ENCODE measurements at places on chromosomes 2 and 18.

- no peak for DNase-seq
These were observed 136.5 kb downstream of the ZNF236 start for GRCh38 chr18:76958692-76959341.

GRCh38 chr2:23380562-23381065, 4.4 kb upstream of the KLHL29 start:
- DNase-seq: no peak

DNA sequence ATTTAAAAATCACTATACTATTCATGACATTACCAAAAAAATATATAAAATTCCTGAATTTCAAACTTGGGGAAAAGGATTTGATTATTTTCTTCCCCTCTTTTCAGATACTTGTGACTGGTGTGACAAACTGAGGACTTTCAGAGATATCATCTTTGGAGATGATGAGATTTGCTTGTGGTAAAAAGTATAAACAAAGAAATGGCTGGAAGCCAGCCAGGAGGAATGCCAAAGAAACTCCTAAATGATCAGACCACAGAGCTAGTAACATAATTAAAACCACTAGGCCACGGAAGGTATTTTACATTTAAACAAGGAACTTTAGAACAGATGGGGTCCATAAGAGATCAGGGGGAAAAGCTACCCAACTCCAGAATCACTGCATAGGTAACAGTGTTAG, 58.7 kb downstream of the PIGN start:
- peak; percentile 90 for DNase-seq

DNA sequence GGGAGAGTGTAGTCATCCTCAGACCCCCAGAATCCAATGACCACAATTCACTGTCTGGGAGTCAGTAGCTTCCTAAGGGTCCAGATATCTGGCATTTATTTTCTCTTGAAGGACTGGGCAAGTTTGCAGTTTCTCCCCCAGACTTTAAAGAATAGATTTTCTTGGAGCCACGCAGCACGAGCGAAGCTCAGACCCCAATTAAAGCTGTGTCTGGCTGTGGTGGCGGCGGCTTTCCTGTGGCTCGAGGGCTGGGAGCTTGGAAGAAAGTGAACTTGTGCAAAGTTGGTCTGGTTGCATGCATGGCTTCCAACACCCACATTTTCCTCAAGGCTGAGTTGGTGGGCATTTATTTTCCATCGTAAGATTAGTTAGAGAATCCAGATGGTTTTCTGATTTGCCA, 105.0 kb downstream of the ACKR3 start:
- no peak for DNase-seq

- DNase-seq: peak; percentile 16
These were observed 2.4 kb downstream of the MAP4K4 start for GRCh38 chr2:101699755-101700461.

- no peak for DNase-seq
These were observed 73.9 kb upstream of the TRIB2 start for GRCh38 chr2:12642859-12643258.

DNA sequence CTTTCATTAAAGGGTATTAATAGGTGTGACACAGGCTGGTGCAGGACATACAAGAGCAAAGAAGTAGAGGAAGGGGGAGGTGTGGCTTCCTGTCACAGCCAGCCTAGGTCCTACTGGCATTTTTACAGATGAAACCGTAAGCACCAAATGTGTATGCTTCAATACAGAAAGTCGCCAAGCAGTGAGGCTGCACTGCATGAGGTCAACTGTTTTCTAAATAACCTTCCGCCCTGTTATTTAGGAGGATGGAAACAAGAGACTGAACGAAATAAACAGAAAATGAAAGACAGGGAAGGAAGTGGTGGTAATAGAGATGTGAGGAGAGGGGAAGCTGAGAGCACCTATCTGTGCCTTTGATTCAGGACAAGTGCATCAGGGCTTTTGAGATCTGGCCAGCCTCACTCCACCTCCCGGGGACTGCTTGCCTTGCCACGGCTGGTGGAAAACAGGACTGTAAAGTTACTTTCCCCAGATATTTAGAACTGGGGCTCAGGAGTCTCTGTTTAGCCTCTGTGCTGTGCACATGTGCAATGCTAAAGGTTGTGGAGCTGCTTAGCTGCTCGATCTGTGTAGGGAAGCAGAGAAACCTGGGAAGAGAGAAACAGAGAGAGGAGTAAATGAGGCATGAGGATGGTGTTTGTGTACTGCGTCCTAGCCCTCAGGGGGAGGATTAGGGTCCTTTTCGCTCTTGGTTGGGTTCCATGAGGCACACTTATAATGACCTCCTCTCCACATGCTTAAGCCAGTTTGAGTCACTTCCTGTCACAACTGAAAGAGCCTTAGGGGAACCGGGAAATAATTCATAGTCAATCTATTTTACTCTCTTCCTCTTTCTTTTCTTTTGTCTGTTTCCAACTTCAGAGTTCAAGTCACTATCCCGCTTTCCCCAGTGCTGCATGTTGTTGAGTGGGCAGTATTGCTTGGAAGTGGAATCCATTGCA, 62.3 kb upstream of the BOD1L2 start:
- no peak for DNase-seq

GRCh38 chr18:58336605-58337004, 292.3 kb downstream of the ALPK2 start:
- peak; percentile 46 for DNase-seq

DNA sequence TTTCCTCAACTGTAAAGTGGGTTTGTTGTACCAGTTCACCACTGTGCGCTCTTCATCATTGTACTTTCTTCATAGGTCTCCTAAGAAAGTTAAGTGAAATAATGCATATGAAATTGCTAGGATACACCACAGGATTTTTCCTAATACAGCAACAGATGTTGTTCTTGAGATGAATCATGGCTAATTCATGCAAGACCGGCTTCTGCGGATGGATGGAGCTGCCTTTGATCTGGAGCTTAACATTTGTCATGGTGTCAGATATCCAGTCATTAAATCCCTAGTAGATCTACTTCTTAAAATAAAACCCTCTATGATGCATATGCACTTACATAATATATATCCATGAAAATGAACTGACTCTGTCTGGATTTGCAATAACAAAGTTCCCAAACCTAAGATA, 114.1 kb downstream of the COL6A3 start:
- peak; percentile 99 for DNase-seq

DNA sequence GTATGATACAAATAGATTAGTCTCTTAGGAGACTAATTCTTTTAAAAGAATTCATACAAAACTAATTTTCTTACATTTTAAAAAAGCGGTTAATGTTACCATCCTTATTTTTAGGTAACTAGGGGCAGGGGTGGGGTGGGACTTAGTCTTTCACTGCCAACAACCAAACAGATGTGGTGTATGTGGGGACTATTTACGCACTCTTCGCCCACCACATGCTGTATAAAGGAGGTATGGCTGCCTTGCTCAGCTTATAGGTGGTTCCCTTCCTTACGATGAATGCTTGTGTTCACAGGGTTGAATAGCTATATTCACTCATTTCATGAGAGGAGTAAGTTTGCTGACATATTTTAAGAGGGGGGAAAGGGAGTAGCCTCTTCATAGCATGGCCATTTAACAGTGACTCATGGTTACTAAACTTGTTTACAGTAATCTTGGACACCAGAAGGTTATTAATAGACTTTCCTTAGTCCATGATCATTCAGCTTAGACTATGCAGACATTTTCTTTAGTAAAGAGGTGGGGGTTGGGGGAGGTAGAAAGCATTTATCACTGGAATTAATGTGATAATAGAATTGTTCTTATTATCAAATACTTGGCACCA, 61.8 kb downstream of the CAB39 start:
- DNase-seq: peak; percentile 88

GRCh38 chr2:10912796-10913455, 1.2 kb downstream of the KCNF1 start:
- no peak for DNase-seq

DNA sequence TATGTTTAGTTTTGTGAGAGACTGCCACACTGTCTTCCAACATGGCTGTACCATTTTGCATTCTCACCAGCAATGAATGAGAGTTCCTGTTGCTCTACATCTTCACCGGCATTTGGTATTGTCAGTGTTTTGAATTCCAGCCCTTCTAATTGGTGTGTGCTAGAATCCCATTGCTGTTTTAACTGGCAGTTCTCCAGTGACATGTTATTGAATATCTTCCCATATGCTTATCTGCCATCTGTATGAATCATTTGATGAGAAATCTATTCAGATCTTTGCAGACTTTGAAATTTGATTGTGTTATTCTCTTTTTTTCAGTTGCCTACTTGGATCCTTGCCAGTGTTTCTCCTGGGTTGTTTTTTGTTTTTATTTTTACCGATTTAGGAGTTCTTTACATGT, 99.0 kb downstream of the SNTG2 start:
- DNase-seq: peak; percentile 67

GRCh38 chr18:35935805-35936204, 36.7 kb upstream of the RMP24 start:
- DNase-seq: no peak

DNA sequence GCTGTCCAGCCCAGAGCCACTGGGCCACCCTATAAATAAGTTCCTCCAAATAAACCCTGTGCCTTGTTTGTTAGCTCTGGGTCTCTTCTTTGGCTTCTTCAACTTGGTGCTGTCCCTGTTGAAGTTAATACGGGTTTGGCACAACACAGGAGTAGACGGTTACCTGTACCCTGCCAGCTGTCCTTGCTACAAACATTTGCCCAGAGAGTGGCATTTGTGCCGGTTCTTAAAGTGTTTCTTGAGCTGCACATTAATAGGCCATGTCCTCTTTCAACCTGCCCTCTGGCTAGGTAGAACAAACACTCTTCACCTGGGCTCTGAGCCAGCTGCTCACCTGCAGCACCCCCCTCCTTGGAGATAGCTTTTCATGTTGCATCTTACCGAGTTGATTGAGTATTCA, 139.2 kb downstream of the NEDD4L start:
- DNase-seq: no peak

DNA sequence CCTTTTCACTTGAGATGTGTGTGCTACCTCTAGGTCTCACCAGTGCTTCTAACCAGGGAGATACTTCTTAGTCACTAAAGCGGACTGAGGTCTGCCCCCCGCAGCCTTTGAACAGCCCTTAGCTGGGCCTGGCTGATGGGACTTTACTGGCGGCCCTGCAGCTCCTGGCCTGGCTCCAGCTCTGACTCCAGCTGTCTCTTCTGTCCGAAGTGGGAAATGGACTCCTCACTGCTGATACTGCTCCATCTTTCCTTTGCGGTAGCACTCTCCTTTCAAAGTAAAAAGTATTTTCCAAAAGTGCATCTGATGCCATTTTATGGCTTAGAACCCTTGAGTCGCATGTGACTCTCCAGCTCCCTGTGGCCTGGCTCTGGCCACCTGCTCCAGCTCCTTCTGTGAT, 64.5 kb downstream of the ATP9B start:
- no peak for DNase-seq

DNA sequence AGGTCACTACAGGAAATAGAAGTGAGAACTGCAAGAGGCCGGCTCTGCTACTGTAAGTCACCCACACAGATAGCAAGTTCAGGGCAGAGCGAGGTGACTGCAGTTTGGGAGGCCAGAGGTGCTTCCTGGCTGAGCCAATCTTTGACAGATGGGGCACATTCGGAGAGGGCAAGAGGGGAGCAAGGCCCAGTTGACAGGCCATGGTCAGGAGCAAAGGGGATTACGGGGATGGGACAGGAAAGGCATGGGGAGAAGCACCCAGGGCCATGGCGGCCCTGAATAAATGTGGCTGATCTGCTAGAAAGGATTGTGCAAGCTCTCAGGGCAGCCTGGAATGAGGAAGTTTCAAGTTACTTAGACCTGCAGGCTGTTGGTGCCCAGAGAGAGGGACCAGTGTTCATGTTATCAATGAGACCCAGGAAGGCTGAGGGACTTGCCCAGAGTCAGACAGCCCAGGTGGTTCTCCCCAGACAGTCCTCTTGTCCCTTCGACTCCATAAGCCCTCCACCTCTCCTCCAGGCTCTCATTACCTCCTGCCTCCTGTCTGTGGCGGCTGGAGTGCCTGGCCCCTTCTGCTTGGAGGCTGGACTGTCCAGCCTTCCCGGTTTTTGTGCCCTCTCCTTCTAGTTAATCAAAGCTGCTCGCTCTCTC, 123.3 kb downstream of the CTIF start:
- DNase-seq: peak; percentile 67

- no peak for DNase-seq
These were observed 106.9 kb upstream of the RGPD4 start for GRCh38 chr2:107719836-107720235.

DNA sequence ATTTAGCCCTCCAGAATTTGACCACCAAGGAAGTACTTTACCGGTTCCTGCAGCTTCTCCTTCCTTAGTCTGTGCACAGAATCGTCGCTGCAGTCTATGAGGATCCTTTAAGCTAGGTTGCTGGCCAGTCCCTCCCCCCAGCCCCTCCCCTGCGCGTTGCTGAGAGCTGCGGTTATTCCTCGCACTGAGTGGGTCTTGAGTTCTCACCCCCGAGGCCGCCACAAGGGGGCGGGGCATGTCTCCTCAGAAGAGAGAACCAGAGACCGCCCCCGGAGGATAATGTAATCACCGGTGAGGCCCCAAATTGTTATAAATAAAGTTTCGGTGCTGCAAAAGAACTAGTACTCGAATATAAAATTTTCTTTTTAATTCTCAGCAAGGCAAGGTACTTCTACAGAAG, 1184.9 kb upstream of the CDH2 start:
- no peak for DNase-seq

GRCh38 chr2:69943843-69944525, 17.4 kb downstream of the ASPRV1 start:
- no peak for DNase-seq

DNA sequence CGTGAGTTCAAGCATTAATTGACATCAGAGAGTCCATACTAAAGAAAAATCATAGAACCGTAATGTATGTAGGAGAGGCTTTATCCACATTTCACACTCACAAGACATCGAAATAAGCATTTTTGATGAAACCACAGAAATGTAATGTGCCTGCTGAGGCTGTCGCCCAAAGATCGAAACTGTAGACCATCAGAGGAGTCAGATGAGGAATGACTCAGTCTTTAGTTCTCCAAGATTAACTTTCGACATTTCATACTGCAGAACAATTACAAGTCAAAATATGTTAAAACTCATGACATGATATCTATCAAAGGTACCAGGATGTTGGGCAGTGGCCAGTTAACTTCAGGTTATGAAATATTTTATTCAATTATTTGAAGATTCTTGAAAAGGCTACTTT, 79.6 kb downstream of the RAB31 start:
- peak; percentile 91 for DNase-seq

DNA sequence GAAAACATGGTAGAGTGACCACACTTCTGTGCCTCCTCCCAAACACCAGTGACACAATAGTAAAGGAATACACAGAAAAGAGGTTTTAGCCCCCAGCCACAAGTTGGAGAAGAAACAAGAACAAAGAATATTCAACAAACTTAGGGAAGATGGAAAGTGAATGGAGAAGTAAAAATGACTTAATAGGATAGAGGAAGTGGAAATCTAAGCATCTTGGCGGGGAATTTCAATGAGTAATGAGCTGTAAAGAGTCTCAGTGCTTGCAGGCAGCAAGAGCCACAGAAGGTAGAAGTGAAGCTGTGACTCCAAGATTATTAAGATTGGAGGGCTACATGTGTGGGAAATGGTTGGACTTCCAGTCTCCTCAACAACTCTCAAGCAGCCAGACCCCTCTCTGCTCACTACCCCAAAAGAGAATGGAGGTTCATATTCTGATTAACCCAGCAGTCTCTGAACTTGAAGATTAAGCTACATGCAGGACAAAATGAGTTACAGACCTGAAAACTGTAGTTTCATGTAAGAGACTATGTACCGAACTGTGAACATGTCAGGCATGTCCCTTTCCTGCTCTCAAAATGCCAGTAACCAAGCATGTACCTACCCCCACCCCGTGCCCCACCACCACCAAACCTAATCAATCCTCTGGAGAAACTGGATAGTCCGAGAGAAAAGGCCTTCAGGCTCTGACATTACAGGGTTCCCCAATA, 16.9 kb upstream of the HNRNPLL start:
- no peak for DNase-seq

- DNase-seq: no peak
These were observed 146.3 kb upstream of the TTC39C start for GRCh38 chr18:23868136-23868785.
